Right lung (tissue), 10 donors: ENCODE measurements at places on chromosomes 6 and 20. TPM values are rescaled to one million over a fixed set of nuclear protein-coding genes. Genes with fewer than 3 reads are reported as not detected.
A peak's percentile ranks its signal among the peaks of the same experiment; 100 is the strongest.

DNA sequence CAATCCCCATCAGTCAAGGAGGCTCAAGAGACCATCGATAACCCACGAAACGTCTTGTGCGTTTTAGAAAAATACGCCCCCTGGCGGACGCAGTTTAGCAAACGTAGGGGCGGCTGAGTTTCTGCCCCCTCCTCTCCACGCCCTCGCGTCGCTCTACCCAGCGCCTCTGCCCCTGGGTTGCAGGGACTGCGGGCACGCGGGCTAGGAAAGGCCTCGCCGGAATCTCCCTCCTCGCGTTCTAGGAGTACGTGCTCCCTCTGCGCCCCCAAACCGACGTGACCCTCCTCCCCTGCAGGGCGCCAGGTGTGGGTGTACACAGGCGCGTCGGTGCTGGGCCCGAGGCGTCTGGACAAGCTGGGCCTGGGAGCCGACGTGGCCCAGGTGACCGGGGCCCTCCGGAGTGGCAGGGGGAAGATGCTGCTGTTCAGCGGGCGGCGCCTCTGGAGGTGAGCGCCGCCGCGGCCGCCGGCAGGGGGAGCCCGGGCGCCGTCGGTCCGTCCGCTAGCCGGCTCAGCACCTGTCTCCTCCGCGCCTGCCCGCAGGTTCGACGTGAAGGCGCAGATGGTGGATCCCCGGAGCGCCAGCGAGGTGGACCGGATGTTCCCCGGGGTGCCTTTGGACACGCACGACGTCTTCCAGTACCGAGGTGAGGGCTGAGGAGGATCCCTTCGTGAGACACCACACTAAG is 5.3 kb downstream of the MMP9 start:
- no peak for DNase-seq

DNA sequence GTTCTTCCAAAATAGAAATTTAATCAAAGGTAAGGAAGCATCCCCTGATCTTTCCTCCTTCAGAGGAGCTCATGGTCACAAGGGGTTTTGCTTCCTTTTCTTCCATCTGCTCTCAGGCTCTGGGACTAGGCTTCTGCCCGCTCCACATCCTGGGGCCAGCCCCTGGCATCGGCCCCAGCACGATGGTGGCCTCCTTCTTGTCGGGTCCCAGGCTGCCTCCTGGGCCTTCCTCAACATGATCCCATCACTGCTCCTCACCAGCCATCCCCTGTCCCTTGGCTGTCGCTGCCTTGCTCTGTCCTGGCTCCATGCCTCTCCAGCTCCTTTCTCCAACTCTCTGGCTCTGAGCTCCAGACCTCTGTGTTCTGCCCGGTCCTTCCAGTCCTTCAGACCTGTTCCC is 4.1 kb downstream of the PHACTR3 start:
- DNase-seq, result no peak

GRCh38 chr20:41137614-41138474 is 501 bp downstream of the PLCG1 start:
- peak; percentile 81 for DNase-seq

GRCh38 chr6:91697010-91697695 is 1110.3 kb upstream of the MAP3K7 start:
- no peak for DNase-seq

DNA sequence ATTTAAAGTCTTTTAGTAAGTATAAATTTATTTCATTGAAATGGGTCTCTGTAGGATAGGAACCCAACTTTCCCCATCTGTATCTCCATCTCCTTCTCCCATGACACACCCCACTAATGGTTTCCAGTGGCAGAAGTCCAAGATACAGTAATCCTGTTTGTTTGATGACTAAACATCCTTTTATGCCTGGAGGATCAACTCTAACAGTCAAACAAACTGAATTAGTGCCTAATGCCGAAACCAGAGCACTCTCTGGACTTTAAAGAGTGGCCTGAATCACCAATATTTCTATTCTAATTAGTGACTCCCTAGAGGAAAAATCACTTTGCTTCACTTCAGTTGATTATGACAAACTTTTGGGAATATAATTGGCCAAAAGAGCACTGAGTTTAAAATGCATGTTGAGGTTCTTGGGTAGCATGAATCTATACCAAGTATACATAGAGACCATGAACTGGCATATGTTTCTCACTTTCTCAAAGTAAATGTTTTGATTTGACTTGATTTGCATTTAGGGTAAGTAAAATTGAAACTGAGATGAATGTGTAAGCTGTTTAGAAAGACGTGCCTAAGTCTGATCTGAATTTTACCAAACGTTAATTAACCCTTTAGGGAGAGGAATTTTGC is 776.4 kb upstream of the NRSN1 start:
- DNase-seq, result no peak

The HCK gene
- polyA plus RNA-seq, result 3.9 TPM

The PHF3 gene
- 71.1 TPM for polyA plus RNA-seq

The HLA-DPB1 gene
- 25.6 TPM for polyA plus RNA-seq

- peak; percentile 94 for DNase-seq
Observed at GRCh38 chr6:109094416-109095035, at the start of gene SESN1. Gene SESN1 (minus strand): TSS chr6:109094846. CDS start chr6:109094073, 773 bp downstream.

GRCh38 chr6:44868910-44869309 is 459.2 kb upstream of the RUNX2 start:
- DNase-seq, result no peak

GRCh38 chr6:66179361-66179760 is 472.3 kb upstream of the EYS start:
- peak; percentile 72 for DNase-seq

The TNFRSF21 gene
- polyA plus RNA-seq, result 14.8 TPM

DNA sequence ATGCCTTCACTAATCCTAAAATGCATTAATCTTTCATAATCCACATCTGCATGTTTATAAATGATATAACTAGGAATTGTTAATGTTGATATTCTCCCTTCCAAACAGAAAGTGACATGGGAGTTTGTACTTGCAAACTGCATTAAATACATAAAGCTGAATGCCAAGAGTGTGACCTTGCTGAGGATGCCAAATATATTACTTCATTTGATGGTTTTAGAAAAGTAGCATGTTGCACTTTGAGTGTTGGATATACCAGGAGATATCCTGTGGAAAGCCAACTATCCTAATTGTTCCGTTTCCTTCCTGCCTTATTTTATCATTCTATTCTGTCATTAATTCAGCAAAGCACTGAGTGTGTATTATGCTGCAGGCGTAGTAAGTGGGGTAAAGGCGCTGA is 229.8 kb downstream of the TMEM242 start:
- peak; percentile 65 for DNase-seq

GRCh38 chr6:135183532-135184440 is 2.7 kb downstream of the MYB start:
- no peak for DNase-seq

- DNase-seq, result no peak
Observed at GRCh38 chr20:10469056-10469455, 34.0 kb downstream of the SLX4IP start.

- peak; percentile 67 for DNase-seq
Observed at GRCh38 chr6:161374971-161375873, 101.4 kb upstream of the AGPAT4 start.

The RPP40 gene
- 10.3 TPM for polyA plus RNA-seq

DNA sequence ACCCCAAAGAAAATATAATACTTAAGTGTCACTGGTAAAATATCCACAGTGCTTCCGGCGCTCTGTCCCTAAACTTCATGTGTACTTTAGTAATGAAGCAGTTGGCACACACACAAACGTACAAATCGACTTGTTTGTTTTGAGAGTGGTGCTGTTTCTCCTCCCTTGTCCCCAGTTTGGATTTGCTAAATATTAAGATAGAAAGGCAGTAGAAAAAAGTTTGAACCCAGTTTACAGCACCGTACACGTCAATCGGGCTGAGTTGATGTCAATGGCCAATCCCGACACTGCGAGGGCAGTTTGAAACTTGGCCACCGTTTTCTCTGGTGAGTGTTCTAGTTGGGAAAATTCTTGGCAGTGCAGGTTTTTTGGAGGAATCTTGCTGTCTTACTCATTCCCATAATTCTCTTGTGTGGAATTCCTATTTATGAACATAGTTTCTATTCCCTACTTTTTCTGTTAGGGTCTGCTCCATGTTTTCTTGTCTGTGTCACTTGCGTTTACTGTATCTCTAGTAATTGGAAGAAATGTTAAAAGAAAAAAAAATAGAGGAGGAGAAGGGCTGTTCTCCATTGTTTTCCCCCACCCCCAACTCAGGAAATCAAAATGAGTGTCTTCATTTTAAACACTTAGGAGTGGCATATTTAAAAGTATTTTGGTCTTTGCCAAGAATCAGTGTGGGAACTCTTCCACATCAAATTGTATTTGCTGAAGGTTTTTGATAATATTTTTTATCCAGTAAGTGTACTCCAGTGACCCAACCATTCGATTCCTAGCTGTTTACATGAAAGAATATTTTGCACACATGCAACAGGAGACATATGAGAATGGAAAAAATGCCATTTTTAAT is 72.3 kb downstream of the OR2B2 start:
- peak; percentile 80 for DNase-seq

GRCh38 chr6:63649269-63649668 is 13.7 kb downstream of the PHF3 start:
- no peak for DNase-seq

GRCh38 chr20:5788385-5788895 is 38.2 kb downstream of the SHLD1 start:
- DNase-seq, result peak; percentile 73

The CST7 gene
- 1.9 TPM for polyA plus RNA-seq

- no peak for DNase-seq
Observed at GRCh38 chr6:113365191-113365590, 492.0 kb upstream of the MARCKS start.

GRCh38 chr20:38460040-38460623 is 12.5 kb upstream of the RALGAPB start:
- peak; percentile 34 for DNase-seq

GRCh38 chr6:81689580-81689979 is 62.9 kb downstream of the TENT5A start:
- no peak for DNase-seq

DNA sequence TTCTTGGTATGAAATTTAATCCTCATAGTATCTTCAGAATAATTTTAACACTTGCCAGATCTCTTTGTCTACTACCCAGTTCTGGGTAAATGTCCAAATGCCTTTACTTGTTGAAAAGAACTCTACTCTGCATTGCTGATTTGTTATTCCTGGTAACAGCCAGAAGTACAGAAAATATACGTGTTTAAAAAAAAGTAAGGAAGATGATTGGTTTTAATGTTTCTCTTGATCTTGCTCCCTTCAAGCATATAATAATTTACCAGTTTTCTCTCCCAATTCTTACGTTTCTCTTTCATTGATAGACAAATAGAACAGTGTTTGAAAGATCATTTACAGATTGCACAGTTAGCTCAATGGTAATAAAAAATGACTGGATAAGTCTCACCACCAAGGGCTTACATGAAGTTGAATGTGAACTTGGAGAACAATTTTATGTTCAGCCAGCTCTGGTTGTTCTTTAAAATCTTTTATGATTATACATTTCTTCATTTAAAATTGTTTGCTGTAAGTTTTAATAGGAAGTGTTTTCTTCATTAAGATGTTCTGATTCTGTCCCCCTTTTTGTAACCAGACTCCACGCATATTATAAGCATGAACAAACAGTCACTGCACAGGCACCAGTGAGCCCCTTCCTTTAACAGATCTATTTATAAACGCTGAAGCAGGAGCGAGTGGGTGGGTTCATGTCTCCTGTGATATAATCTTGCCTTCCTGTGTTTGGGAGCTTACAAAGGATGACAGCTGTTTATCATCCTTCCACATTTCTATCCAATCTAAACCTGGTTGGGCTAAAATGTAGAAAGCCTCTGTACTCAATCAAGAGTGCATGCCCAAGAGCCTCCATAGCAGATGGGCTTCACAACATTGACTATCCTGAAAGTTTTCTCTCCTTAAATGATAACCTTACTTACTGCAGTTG is 299.5 kb downstream of the PRL start:
- no peak for DNase-seq

DNA sequence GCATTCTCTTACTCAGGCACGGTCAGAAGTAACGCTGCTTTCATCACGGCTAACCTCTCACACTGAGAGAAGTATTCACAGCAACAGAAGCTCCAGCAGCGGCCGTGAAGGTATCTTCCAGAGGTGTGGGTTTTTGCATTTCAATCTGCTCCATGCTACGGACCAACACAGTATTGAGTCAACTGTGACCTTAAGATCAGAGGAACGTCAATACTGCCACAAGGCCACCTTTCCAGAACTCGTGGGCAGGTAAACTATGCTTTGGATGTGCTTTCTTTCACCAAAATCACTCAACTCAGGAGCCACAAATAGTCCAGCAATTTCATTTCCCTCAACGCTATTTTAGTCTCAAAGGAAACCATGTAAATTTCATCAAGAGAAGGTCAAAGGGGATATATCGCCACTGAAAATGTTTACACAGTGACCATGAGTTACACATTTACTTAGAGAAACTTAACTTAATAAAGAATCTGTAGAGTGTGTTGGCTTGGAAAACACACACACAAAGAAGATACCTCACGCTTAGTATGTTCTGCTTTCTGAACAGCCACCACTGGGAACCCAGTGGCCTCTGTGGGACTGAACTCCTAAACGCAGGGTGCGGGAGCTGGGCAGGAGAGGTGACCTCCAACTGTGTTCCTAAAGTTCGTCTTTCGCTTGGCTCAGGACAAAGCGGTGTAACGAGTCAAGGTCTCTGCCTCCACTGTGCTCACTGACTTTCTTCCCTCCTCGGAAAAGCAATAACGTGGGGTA is 27.9 kb downstream of the TXNDC5 start:
- no peak for DNase-seq

DNA sequence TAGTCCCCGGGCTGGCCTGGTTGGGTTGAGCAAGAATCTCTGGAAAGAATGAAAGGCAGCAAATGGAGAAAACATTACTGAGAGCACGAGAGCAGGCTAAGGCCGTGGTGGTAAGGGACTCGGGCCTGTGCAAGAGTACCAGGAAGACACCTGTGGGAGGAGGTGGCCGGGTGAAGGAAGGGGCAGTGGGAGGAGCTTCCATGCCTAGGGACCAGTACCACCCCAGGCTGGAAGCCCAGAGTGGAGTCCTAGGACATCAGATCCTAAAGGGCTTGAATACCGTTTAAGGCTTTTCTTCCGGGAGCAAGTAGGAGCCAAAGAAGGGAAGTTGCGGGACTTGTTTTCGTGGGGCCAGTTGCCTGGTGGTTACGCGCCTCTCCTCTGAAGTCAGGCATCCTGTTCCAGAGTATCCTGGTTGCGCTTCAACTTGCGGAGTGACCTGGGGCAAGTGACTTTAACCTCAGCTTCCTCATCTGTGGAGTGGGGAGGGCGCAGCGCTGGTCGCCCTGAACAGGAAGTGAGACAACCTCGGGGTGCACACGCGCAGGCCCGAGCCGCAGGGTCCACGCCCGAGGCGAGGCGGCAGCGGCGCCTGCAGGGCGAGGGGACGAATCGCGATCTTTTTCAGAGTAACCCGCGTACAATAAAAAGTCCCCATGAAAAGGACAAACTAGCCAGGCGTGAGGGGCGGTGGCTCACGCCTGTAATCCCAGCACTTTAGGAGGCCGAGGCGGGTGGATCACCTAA is 1.1 kb upstream of the TPD52L2 start:
- DNase-seq, result peak; percentile 69

GRCh38 chr6:35302604-35303241 is 5.1 kb downstream of the DEF6 start:
- DNase-seq, result no peak

The MATN4 gene
- polyA plus RNA-seq, result 0.14 TPM

The WFDC2 gene
- 30.0 TPM for polyA plus RNA-seq

- no peak for DNase-seq
Observed at GRCh38 chr6:34904990-34905613, 16.0 kb downstream of the ANKS1A start.

GRCh38 chr6:65285275-65285674 is 421.8 kb downstream of the EYS start:
- DNase-seq, result no peak

The EDN1 gene
- 67.6 TPM for polyA plus RNA-seq

The MYT1 gene
- polyA plus RNA-seq, result 0.21 TPM

GRCh38 chr6:155510879-155511278 is 55.2 kb upstream of the NOX3 start:
- no peak for DNase-seq
